ENCODE measurements at places on chromosomes 4 and X. TPM values are rescaled to one million over a fixed set of nuclear protein-coding genes. Genes with fewer than 3 reads are reported as not detected.

Gene PRRG1
- total RNA-seq: 25.8 TPM

Gene NR3C2
- total RNA-seq: 3.2 TPM

Gene XAGE1A
- total RNA-seq: not detected

Gene TRIML2
- not detected for total RNA-seq

Gene NEIL3
- 2.8 TPM for total RNA-seq
